ENCODE measurements at places on chromosomes 12 and 14.

- DNase-seq, result no peak
Measured at GRCh38 chr12:116662612-116663144, 75.2 kb downstream of the SPRING1 start.

GRCh38 chr14:100416921-100417860 is 94.1 kb downstream of the SLC25A47 start:
- no peak for DNase-seq

GRCh38 chr14:65824285-65824977 is 411.9 kb downstream of the FUT8 start:
- peak; percentile 18 for DNase-seq

DNA sequence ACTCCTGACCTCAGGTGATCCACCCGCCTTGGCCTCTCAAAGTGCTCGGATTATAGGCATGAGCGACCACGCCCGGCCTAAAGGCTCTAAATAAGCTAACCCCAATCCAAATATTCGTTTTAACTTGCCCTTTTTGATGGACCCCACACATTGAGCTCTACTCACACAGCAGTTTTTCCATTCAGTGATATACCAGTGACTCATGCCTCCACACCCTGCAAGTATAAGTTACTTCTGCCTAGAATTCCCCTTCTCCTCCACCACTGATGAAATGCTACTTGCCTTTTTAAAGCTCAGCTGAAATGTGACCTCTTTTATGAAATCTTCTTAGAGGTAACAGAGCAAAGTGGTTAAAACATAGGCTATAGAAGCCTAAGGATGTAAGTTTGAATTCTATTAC is 68.8 kb downstream of the EXOC5 start:
- DNase-seq, result no peak

GRCh38 chr12:12153596-12153995 is 82.9 kb downstream of the BCL2L14 start:
- no peak for DNase-seq

- no peak for DNase-seq
Measured at GRCh38 chr12:62865937-62866336, 69.0 kb downstream of the PPM1H start.

DNA sequence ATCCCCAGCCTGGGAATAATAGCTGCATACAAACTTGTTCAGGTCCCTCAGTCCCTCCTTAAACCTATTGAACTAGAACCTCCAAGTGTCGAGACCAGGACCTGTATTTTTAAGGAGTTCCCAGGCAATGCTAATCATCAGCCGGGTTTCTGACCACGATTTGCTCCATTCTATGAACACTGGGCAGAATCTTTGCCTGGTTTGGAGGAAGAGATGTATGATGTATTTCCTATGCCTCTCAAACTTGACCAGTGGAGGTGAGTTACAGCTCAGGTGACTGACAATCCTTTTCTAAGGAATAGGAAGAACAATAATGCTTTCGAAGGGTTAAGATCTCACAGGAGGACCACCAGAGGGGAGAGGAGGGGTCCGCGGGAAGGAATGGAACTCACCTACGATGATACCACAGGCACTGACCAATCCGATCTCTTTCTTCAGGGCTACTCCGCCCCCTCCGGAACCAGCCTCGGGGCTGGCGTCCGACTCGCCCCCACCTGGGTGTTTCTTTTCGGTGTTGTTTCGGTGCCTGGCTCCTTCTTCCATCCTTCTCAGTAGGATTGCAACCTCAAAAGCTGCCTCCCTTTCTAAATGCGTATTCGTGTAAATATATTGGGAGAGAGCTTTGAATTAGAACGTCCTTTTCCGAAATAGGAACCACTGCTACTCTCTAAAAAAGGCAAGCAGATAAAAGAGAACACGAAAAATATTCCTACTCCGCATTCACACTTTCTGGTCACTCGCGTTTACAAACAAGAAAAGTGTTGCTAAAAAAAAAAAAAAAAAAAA is 895 bp downstream of the SLC7A8 start:
- DNase-seq, result no peak

DNA sequence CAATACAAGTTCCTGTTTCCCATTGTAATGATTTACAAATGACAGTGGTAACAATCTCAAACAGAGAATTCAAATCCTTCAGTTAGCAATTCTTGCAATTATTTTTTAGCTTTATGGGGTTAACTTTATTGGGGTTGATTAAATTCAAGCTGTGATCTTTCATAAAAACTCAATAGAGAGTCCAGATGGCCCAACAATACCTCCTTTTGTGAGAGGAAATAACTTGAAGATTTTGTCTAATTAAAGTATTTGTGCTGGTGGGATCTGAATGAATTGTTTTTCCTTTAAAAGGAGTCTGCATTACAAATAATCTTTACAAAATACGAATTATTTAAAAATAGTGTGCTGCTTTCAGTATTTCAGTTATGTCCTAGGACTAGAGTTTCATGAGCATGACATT is 4.4 kb upstream of the ARHGAP5 start:
- no peak for DNase-seq

GRCh38 chr12:89051065-89051677 is 301.1 kb downstream of the DUSP6 start:
- DNase-seq, result no peak

- DNase-seq, result no peak
Measured at GRCh38 chr12:112349431-112349830, 32.8 kb downstream of the HECTD4 start.

- DNase-seq, result no peak
Measured at GRCh38 chr12:19757317-19757877, 318.1 kb downstream of the AEBP2 start.

- no peak for DNase-seq
Measured at GRCh38 chr12:27964123-27964522, 8.4 kb downstream of the PTHLH start.

DNA sequence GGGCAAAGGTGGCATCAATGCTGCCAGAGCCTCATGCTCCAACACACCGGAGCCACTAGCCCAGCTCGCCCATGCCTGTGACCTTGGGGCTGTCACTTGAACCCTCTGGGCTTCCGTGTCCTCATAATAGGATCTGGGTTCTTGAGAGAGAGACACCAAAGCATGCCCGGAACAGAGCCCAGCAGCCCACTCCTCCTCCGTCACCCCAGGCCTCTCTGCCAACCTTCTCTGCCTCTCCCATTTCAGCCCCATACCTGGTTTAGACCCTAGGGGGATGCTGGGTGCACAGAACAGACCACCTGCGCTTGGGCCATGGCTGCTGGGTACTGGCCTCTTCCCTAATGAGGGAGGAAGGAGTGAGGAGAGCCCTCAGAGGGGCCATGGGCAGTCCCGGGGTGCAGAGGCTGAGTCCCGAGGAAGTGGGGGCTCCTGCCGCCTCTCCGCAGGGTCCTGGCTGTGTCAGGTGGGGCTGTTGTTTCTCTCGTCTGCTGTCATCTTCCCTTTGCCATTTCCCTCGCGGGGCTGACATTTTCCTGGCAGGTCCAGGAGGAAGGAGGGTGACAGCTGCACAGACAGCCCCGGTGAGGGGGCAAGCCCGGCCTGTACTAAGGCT is 172.4 kb upstream of the RTL1 start:
- DNase-seq, result no peak

GRCh38 chr12:22083167-22083566 is 37.1 kb downstream of the CMAS start:
- DNase-seq, result no peak

- no peak for DNase-seq
Measured at GRCh38 chr12:2649201-2650030, 145.4 kb upstream of the FKBP4 start.

DNA sequence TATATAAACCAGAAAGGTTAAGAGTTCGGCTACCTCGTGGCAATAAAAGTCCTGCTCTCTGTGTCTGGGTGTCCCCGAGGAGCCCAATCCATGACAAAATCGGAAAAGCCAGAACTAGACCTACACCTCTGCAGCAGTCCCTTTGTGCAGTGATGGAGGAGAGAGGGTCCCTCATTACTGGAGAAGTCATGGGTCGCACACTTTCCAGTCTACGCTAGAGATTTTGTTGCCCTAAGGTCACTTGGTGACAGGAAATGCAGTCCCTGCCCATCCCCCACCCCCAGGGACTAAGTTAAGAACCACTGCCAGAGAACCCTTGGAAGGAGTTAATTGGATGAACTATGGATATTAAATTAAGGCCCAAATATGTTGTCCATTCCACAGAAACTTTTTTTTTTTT is 104.4 kb upstream of the ATF7IP start:
- DNase-seq, result no peak

GRCh38 chr12:104533134-104533533 is 76.4 kb downstream of the CHST11 start:
- no peak for DNase-seq

DNA sequence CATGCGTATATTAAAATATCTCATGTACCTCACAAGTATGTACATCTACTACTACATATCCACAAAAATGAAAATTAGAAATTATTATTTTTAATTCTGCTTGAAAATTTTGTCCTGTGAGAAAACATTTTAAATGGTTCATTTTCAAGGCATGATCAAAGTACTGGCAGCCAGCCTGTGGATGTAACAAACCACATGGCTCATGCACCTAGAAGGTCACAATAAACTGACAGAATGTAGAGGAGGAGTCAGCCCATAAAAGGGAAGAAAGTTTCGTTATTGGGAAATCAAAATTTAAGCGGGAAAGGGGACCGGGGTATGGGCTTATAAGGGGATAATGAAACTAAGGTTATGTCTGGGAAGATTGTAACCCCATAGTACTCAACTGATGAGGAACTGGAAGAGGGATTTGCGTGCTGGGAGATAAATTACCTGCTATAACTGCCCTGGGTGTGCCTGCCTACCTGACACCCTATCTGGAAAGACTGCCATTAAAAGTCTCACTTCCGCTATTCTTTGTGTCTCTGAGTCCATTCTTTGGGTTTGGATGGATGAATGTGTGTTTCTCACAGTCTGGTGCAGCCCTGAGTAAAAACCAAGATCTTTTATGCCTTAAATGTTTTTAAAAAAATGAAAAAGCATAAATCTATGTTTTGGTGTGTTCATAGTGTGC is 62.2 kb upstream of the PCED1B start:
- no peak for DNase-seq

GRCh38 chr12:2834581-2835491 is at the start of gene NRIP2:
NRIP2 (minus strand) TSS chr12:2835035; CDS start chr12:2834983, 52 bp downstream.
- DNase-seq, result no peak

- DNase-seq, result no peak
Measured at GRCh38 chr12:73798523-73798922, 739.1 kb upstream of the ATXN7L3B start.

Data from stimulated activated CD4-positive, alpha-beta T cell treated with anti-CD3 and anti-CD28 coated beads, Interleukin-15, amount 100 ng/mL, for 1 hour (primary cell).